NCI-H1930 (cell line): ENCODE measurements at places on chromosomes 5 and 9.

- DNase-seq: no peak
Measured at GRCh38 chr9:109328978-109329637, 8.2 kb upstream of the EPB41L4B start.

- no peak for DNase-seq
Measured at GRCh38 chr5:37668524-37669047, 171.3 kb downstream of the GDNF start.

DNA sequence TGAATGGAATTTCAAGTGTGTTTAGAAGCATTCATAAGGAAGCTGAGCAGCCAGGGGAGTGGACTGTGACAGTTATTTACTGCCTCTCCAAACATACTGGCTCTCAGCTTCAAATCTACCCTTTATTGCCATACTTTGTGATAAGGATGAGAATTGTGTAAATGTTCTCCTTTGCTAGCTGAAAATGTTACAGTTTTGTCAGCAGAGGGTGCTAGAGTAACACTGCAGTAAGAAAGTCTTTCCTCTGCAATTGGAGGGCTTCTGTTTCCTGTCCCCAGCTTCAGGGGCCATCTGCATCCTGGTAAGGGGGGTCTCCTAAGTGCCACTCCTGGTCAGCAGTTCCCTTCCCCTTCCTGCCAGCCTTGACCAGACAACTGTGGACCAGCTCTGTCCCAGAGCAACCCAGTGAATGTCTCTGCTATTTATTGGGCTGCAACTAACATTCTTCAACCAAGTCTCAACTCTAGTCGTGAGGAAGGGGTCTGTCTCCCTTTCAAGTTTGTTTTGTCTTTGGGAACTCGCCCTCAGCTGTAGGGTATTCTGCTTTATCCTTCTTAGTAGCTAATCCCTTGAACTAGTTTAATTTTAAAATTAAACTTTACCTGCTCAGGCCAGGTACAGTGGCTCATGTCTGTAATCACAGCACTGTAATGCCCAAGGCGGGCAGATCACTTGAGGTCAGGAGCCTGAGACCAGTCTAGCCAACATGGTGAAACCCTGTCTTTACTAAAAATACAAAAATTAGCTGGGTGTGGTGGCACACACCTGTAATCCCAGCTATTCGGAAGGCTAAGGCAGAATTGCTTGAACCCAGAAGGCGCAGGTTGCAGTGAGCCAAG, 45.3 kb downstream of the RAPGEF6 start:
- DNase-seq: no peak

GRCh38 chr9:86027767-86028166, 71.6 kb downstream of the GOLM1 start:
- no peak for DNase-seq
